ENCODE measurements at places on chromosomes 4 and X.
A peak's percentile ranks its signal among the peaks of the same experiment; 100 is the strongest.

DNA sequence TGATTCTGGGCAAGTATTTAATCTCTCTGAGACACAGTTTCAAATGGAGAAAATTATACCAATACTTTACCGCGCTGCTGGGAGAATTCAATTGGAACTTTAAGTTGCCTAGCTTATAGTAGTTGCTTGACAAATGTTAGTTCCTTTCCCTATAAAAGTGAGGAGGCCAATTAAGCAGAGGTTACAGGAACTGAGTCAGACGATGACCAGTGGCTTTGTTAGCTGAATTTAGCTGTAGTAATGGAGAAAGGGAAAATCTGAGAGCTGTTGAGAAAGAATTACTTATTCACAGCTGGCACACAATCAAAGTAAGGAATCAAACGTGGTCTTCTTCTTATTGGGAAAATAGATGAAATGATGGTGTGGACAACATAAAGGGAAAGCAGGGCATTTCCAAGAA is 29.6 kb downstream of the SMARCA1 start:
- DNase-seq = no peak

- DNase-seq = no peak
These were observed 9.3 kb upstream of the LIN54 start for GRCh38 chr4:83019794-83020494.

GRCh38 chr4:140930557-140930956 is 174.4 kb upstream of the TBC1D9 start:
- no peak for DNase-seq

- peak; percentile 14 for DNase-seq
These were observed 35.9 kb downstream of the ETDC start for GRCh38 chrX:135345107-135345589.

GRCh38 chr4:52982255-52982945 is 120.3 kb downstream of the RASL11B start:
- no peak for DNase-seq

DNA sequence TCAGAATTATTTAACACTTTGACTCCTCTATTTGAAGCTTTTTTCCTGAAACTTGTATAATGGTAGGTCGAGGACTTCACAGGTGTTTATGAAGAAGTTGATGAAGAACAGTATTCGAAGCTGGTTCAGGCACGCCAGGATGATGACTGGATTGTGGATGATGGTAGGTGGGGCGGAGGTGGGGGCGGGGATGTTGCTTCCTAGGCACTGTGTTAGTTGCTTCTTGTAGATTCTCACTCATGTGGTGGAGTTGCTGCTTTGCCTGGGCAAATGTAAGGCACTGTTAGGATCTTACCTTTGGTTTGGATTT is 9.4 kb downstream of the POLA1 start:
- no peak for DNase-seq

Data from D341Med (cell line).